ENCODE measurements at places on chromosomes 4 and X. TPM values are rescaled to one million over a fixed set of nuclear protein-coding genes. Genes with fewer than 3 reads are reported as not detected.
A peak's percentile ranks its signal among the peaks of the same experiment; 100 is the strongest.

DNA sequence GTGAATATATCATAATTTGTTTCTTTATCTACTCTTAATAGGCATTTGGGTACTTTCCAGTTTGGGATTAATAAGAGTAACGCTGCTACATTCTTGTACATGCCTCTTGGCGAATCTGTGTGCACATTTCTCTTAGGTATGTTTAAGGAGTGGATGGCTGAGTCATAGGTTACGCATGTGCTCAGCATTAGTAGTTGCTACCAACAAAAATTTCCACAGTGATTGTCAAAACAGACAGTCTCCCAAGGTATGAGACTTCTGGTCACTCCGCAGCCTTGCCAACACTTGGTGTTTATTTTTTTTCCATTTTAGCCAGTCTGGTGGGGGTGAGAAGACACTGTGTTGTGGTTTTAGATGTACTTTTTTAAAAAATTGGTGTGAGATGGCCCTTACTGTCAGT, 44.6 kb downstream of the FGFBP1 start:
- DNase-seq: peak; percentile 58

DNA sequence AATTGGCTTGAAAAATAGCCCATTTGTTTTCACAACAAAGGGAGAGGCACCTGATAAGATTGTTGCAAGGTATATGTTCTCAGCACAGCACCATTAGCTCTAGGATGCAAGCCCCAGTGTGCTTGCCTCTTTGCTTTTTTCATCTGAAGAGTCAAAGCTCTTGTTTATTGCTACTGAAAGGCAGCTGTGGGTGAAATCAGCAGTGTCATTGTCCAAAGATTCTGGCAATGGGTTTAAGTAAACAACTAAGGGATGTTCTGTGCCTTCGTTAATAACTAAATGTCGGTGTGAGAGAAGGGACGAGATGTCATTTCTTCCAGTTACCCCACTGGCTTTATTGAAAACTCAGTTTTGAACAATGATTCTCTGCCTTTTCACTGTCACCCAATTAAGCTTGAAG, 567.7 kb downstream of the KCNIP4 start:
- no peak for DNase-seq

Gene SMR3B
- total RNA-seq: not detected

Gene MAGEA2B
- not detected for total RNA-seq

Gene MTNR1A
- total RNA-seq: not detected

Gene HDAC8
- total RNA-seq: 33.4 TPM

Gene SCD5
- total RNA-seq: 16.9 TPM

- DNase-seq: no peak
These were observed 771.3 kb downstream of the RAB28 start for GRCh38 chr4:12712648-12713339.

Gene MFAP3L
- total RNA-seq: 2.2 TPM

GRCh38 chr4:140078366-140078765, 75.6 kb downstream of the MAML3 start:
- no peak for DNase-seq

DNA sequence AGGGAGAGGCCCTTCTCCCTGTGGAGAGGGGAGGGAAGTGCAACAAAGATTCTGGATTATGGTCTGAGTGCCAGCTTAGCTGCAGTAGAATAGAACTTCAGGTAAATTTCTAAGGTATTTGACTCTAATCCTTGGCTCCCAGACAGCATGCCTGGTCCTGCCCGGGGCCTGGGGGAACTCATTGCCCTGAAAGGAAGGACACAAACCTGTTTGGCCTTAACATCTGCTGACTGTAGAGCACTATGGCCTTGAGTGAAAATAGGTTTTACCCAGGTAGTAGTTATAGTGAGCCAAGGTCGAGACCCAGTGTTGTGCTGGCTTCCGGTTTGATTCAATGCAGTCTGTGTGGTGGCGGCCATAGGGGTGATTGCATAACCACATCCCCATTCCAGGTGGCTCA, 64.4 kb downstream of the RPS6KA6 start:
- no peak for DNase-seq

DNA sequence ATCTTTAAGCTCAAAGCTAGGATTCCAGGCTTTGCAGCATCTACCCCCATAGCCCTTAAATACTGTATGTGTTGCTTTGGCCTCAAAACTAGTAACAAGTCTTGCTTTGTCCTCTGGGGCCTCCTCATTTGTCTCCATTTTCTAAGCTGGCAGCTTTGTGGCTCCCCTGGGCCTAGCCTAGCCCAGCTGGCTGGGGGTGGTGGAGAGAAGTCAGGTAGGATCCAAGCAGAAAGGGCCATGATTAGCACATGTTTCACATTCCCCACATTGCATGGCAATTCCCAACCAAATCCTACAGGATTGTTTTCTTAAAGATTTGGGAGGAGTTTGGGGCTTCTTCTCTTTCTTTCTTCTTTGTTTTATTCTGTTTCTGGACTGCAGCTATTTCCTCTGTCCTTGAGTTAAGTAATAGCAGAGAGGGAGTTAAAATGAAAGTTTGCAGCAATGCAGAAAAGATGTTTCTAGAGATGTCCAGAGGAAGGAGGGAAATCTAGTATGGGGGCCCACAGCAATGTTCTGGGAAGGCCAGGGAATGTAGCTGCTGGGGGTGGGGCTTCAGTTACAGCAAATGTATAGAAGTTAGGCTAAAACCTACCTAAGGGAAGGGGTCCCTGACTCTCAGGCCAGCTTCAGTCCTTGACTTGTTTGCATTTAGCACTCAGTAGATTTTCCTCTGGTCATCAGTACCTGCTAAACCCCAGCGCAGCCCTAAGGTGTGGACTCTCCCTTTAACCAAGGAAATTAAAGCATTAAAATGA, 92.1 kb downstream of the SHROOM4 start:
- DNase-seq: no peak

Gene TMA16
- 35.8 TPM for total RNA-seq

Gene CAMK2D
- total RNA-seq: 50.3 TPM

DNA sequence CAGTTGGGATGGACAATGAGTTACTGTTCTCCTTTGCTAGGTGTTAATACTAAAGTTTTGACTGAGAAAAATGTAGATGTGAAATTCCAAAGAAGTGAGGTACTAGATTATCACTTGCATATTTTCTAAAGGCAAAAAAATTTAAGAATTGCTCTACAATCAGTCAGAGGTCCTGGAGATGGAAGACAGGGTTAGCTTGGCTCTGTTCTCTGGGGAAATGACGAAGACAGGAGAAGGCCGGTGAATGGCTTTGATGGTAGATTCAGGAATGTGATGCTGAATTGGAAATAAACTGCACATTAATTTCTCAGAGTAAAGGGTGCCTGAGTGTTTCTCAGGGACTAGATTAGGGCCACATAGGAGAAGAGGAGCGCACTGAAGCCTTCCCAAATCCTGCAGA, 214.0 kb upstream of the LEF1 start:
- no peak for DNase-seq

Gene TBC1D8B
- total RNA-seq: 4.7 TPM

Gene NPNT
- 11.0 TPM for total RNA-seq

DNA sequence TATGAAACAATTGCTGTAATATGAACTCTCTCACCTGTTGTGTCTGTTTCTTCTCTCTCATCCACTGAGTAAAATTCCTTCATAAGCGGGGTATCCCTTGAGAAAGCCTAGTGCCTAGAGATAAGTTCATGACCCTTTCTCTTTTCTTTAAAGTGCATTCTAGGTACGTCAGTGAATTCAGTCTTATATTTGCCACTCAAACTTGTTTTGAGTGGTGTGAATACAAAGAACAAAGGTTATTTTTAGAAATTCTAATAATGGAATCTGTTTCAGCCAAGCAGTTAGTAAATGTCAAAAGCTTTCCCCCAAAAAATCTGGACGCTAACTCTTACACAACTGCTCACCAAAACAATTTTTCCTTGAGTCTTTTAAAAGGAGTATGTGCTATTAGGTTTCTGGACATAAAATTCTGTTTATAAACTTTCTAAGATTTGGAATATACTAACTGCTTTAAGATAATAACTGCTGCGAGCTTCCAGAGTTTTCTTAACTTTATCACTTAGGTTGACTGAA, 112.0 kb downstream of the VEGFC start:
- no peak for DNase-seq

DNA sequence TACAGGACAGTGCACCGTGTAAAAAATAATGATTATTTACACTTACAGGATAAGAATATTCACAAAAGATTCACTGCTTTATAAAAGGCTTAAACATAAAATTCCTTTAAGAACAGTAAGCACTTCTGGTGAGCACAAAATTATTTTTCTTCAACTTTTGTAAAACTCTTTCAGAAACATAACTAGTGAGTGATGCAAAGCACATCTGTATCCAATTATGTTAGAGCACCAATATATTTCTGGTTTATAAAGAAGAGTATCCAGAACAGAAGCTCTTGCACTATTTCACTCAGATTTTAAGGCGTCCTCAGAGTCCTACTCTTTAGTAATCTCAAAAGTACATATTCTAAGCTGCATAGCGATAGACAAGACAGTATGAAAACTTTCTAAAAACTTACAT, 276.0 kb downstream of the C4orf33 start:
- no peak for DNase-seq

Gene SERPINA7
- total RNA-seq: not detected

- no peak for DNase-seq
These were observed 207.9 kb upstream of the ANXA3 start for GRCh38 chr4:78343682-78344081.

- DNase-seq: no peak
These were observed 25.3 kb upstream of the LEF1 start for GRCh38 chr4:108193886-108194672.

- no peak for DNase-seq
These were observed at the start of gene PAK3 for GRCh38 chrX:111095974-111096895. PAK3 (plus strand) TSS chrX:111096191; CDS start chrX:111123104, 26,913 bp downstream.

- DNase-seq: no peak
These were observed 18.4 kb upstream of the CC2D2A start for GRCh38 chr4:15451181-15451865.

Gene LAP3
- total RNA-seq: 77.6 TPM

GRCh38 chrX:65528705-65529340, 5.8 kb downstream of the LAS1L start:
- no peak for DNase-seq

DNA sequence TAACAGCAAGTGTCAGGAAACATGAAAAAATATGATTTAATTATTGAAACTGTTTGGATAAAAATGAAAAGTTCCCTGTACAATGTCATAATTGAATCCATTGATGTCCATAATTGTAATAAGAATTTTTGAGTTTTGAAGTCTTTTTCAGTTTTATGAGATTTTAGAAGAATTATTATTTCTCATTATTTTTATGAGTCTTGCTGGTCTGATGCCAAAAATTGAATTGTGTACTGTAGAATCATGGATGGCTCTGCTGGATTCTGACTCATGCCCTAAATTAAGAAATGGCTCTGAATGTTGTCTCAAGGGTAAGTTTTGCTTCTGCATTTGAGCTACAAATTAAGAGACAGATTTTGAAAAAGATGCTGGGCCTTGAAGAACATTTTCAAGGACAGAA, 132.8 kb upstream of the MAP9 start:
- DNase-seq: no peak

Gene SLC10A6
- 28.2 TPM for total RNA-seq

Gene F11
- total RNA-seq: not detected

GRCh38 chrX:48541140-48541814, 1.8 kb downstream of the TBC1D25 start:
- no peak for DNase-seq

Gene MID1
- total RNA-seq: 16.2 TPM

Gene SPIN2A
- 2.5 TPM for total RNA-seq

- DNase-seq: no peak
These were observed 78.8 kb downstream of the TMEM47 start for GRCh38 chrX:34578237-34578636.

- DNase-seq: no peak
These were observed 37.1 kb downstream of the TRIM2 start for GRCh38 chr4:153241295-153241694.

- DNase-seq: no peak
These were observed 50.3 kb downstream of the NSUN7 start for GRCh38 chr4:40800064-40800463.

DNA sequence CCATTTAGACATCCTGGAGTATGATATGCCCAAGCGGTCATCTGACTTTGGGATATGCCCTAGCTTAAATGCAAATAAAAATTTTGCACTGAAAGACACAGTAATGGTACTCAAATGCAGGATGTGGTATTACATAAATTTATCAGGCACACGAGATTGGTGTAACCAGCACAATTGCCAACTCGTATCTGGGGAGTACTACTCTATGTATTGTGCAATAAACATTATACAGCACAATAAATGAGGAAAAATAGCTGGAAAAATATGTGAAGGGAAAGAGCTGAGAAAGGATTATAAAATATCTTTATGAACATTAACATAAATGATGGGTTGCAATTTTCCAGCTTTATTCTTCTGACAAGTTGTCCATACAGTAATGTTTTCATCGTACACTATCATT, 505.5 kb upstream of the TENM3 start:
- no peak for DNase-seq

DNA sequence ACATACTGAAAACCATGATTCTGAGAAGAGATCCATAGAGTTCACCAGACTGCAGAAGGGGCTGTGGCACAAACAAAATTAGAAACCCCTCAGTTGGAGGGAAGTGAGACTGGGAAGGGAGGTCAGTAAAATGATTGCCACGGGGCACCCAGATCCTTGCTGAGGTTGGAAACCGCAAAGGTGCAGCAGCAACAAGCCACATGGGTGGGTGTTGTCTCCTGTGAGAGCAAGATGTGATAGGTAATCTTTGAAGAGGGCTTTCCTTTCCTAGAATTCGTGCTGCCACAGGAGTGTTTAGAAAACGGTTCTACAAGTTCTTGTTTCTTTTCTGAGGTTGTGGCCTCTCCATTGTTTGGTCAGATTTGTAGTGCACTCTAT, 85.5 kb downstream of the NFKB1 start:
- DNase-seq: no peak

DNA sequence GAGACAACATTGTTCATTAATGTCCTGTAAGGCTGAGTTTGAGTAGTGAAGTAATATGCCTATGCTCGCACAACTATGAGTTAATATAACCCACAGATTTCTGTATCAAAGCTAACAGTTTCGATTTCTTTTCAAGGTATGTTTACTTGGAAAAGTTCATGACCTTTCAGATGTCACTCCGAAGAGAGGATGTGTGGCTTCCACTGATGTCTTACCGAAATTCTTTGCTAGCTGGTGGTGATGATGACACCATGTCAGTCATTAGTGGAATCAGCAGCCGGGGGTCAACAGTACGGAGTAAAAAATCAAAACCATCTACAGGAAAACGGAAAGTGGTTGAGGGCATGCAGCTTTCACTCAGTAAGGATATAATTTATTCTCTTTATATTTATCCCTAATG, 124.9 kb downstream of the STAG2 start:
- no peak for DNase-seq

DNA sequence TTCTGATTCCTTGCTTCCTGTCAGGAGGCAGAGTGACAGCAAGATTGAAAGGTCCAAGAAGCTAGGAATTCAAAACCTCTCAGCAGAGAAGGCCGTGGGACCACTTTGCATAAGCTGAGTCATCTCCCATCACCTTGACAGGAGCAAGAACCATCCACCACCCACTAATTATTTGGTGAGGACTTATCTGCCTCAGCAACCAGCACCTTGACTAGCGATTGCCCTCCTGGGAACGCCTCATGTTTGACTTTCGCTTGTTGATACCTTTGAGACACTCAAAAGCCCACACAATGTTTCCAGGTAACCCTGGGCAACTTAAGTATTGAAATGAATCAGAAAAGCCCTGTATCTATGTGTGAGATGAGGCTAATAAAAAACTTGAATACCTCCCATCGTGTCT, 233.5 kb upstream of the GYPA start:
- no peak for DNase-seq
